Activated naive CD8-positive, alpha-beta T cell treated with anti-CD3 and anti-CD28 coated beads, Interleukin-2, amount 50 U/mL, for 16 hours (primary cell): ENCODE measurements at places on chromosomes 3 and 15.

DNA sequence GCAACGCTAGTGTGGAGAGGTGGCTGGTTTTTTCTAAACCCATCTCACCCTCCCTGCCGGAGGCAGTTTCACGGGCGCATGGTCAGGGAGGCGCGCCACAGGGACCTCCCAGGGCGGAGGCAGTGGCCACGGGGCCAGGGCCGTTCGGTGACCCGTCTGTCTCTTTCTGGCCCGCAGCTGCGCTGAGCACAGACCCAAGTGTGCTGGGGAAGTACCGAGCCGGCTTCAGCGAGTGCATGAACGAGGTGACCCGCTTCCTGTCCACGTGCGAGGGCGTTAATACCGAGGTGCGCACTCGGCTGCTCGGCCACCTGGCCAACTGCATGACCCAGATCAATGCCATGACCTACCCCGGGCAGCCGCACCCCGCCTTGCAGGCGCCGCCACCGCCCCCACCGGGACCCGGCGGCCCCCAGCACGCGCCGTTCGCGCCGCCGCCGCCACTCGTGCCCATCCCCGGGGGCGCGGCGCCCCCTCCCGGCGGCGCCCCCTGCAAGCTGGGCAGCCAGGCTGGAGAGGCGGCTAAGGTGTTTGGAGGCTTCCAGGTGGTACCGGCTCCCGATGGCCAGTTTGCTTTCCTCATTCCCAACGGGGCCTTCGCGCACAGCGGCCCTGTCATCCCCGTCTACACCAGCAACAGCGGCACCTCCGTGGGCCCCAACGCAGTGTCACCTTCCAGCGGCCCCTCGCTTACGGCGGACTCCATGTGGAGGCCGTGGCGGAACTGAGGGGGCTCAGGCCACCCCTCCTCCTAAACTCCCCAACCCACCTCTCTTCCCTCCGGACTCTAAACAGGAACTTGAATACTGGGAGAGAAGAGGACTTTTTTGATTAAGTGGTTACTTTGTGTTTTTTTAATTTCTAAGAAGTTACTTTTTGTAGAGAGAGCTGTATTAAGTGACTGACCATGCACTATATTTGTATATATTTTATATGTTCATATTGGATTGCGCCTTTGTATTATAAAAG is 1.8 kb downstream of the HES1 start:
- no peak for DNase-seq

- no peak for DNase-seq
These were observed 136.6 kb downstream of the DUT start for GRCh38 chr15:48467801-48468200.

- no peak for DNase-seq
These were observed 11.7 kb upstream of the ARL14 start for GRCh38 chr3:160665231-160665630.

- no peak for DNase-seq
These were observed 1191.0 kb upstream of the ALCAM start for GRCh38 chr3:104175696-104176095.

DNA sequence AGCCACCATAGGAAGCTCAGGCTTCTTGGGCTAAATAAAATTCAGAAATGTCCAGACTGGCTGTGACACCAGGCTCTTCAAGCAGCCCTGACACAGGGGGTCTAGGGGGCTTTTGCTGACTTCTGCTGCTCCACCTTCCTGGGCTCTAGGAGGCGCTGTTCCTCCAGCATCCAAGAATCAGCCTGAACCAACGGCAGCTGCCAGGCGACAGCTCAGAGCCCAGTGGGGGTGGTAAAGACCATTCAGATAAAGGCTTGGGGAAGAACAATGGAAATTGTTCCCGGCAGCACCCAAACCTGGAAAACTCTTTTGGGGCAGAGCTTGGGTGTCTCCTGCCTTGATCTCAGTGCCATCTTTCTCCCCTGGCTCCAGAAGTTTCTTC is 21.6 kb upstream of the PSTPIP1 start:
- DNase-seq: peak; percentile 54

DNA sequence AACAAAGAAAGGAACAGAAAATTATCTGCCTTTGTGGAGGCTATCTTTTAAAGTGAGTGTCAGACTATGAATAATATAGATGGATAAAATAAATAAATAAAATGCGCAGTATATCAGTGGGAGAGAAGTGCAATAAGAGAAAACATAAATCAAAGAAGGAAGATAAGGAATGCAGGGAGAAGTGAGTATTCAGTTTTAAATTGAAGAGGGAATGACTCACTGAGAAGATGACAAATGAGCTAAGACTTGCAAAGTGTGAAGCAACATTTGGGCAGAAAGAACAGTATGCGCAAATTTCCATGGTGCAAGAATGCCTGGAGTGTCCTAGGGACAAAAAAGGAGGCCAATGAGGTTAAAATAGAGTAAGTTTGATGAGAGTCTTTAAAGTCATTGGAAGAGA is 1300.1 kb upstream of the ALCAM start:
- no peak for DNase-seq

- DNase-seq: no peak
These were observed 50.3 kb upstream of the SELENOK start for GRCh38 chr3:53941950-53942349.

GRCh38 chr3:140092848-140093536 is 158.0 kb downstream of the CLSTN2 start:
- no peak for DNase-seq

GRCh38 chr3:10286596-10287295 is 6.0 kb downstream of the GHRL start:
- no peak for DNase-seq

- no peak for DNase-seq
These were observed 2.8 kb upstream of the CCDC9B start for GRCh38 chr15:40343512-40343911.

- no peak for DNase-seq
These were observed 173.5 kb upstream of the WNT5A start for GRCh38 chr3:55660642-55661041.

DNA sequence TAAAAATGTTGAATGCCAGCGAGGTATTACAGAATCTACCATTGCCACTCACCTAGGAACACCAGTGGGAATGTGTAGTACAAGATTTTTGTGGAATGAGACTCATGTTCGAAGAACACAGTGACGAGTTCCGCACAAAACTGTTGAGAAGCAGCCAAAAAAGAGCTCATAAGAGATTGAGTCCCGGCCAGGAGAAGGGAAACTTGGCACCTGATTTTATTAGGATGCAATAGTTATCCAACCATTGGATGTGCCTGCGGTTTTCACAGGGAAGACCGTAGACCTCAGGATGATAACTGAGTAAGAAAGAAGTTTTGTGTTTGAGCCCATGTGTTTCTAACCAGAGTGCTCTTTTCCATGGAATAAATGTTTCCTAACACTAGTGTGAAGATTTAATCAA is 88.9 kb downstream of the PTPRG start:
- no peak for DNase-seq

DNA sequence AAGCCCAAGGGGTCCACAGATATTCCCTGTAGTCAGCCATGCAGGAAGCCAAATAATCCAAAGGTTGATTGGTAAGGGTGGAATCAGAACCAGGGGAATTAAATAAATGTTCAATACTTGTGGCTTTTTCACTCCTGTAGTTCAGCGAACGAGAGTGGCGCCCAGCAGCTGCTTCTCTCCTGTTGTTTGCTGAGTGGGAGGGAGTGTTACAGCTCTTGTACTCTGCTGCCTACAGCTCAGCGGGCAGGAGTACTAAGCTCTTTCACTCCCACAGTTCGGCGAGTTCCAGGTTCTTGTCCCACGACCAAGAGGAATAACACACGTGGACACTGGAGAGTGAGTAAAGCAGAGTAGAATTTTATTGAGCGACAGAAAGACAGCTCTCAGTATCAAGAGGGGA is 105.9 kb downstream of the MOBP start:
- no peak for DNase-seq

GRCh38 chr3:178352326-178353005 is 183.8 kb upstream of the KCNMB2 start:
- DNase-seq: no peak

GRCh38 chr3:168047190-168047795 is 48.4 kb downstream of the GOLIM4 start:
- DNase-seq: no peak

DNA sequence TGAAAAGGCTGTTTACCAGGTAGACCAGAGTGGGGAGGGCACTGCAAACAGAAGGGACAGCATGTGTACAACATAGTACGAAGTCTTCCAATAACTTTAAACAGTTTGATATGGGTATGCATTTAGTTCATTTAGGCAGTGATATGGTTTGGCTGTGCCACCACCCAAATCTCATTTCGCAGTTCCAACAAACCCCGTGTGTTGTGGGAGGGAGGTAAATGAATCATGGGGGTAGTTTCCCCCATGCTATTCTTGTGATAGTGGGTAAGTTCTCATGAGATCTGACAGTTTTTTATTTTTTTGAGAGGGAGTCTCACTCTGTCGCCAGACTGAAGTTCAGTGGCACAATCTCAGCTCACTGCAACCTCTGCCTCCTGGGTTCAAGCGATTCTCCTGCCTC is 7.6 kb upstream of the RAMAC start:
- DNase-seq: no peak

DNA sequence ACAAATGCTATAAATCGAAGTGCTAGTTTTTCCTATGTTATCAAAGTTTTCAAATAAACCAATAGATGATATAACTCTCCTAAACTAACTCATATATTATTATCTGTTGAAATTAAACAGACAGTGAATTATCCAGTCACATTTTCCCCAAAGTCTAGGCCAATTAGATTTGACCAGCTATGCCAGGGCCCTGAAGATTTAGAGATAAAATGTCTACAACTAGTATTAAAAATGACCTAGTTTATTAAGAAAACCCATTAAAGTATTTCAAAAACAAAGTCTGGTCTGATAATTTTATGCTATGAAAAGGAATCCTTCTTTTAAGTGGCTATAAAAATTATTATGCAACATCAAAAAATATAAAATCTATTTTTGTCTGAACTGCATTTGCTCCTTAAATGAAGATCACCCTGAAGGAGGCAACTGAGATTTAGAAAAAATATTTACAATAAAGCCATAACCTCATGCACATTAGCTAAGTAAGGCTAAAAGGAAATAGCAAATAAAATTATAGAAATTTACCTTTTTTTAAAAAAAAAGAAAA is 83.4 kb upstream of the MEX3B start:
- DNase-seq: no peak

- no peak for DNase-seq
These were observed 39.3 kb upstream of the SSR3 start for GRCh38 chr3:156594219-156594683.

DNA sequence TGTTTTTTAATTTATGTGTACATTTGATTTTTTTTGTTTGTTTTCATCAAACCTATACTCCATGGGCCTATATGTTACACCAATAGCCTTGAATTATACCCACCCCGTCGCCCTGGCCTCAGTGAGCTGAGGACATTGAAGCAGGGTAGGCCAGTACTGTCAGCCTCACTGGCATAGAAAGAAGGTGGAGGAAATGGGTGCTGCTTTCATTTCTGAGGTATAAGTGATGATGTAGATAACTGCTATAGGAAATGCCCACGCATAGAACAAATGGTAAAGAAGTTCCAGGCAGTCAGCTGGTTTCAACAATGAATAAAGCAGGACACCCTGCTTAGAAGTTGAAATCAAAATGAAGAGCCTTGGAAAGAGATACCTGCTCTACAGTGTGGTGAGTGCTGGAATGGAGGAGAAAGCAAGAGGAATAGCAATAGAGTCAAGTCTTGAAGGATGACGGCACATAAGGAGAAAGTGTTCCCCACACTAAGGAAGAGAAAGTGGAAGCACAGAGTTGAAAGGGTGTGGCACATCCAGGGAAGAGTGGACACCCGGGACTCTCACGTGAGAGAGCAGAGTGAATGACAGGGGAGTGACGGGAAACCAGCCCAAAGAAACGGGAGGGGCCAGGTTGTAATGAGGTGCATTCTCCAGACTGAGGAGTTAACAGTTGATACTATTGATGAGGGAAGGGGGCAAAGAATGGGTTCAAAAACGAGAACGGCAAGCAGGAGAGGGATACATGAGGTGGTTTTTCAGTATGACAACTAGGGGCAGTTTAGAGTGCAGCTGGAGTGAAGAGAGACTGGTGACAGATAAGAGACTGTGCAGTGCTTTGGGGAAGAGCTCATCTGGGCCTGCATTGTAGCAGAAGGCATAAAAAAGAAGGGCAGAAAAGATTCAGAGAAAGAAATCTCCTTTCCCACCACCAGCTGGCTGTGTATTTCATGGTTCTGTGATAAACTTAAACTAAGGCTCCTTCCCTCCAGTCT is 70.5 kb downstream of the KLHL25 start:
- DNase-seq: no peak

DNA sequence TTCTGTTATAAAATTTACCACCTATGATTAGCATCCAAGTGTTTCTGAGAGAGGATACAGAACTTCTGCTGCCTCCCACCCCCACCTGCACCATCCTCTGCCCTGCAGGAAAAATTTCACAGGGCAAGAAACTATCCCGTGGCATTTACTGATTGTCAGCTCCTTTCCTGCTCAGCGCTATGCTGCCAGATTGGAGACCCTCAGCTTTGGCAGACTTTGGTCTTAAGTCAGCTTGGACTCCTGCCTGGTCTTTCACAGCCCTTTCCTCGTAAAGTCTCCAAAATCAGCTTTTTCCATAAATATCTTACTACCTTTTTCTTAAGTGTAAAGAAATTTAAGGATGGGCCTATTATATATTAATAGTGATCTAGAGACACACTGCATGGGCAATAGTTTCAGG is 239.9 kb upstream of the ADAMTS9 start:
- no peak for DNase-seq

DNA sequence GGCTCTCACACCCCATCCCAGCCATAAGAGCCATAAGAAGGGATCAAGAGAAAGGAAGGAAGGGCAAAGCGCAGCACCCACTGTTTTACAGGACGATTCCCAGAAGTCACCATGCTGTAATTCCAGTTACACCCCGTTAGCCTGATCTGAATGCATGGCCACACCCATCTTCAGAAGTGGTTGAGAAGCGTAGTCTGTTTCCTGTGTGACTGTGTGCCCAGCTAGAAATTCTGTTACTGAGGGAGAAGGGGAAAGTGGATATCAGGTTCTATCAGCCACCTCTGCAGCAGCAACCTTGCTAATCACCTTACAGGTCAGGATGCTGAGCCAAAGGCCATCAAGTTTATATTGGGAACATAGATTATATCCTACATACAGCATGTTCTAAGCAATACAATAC is 260.0 kb downstream of the ABHD5 start:
- no peak for DNase-seq

GRCh38 chr3:66615643-66616301 is 115.0 kb upstream of the LRIG1 start:
- DNase-seq: no peak

DNA sequence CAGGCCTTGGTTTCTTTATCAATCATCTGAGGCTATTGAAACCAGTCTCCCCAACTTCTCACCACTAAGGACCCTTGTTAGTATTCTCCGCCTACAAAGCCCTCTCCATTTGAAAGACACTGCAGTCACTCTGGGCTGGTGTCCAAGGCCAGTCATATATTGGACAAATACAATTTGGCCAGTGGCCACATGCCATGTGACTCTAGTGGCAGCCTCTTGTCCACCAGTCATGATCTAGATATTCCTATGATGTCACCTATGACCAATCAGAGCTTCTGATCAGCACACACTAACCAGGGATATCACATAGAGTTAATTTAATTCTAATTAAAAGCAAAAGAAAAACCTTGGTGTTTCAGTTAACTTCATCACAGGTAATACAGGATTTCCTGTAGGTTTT is 68.2 kb downstream of the RAB11A start:
- DNase-seq: no peak
